Stimulated activated CD4-positive, alpha-beta T cell treated with anti-CD3 and anti-CD28 coated beads, Interleukin-2, amount 100 ng/mL, for 48 hours (primary cell): ENCODE measurements at places on chromosomes 16 and 17.

DNA sequence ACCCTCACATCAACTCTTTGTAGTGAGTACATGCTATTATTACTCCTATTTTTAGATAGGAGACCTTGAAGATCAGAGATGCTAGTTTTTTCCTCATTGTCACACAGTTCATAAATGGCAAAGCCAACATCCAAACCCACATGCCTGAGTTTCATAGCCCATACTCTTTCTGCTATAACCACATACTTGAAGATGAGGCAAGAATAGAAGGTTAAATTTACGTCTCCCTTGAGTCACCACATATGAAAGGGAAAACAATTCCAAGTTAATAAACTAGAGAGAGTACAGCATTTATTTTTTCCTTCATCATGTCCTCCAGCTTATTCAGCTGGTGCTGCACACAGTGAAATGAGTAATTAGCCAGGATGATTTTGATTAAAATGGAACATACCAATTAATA is 23.7 kb downstream of the NUDT7 start:
- DNase-seq, result no peak

GRCh38 chr17:31411707-31412285 is 20.3 kb downstream of the RAB11FIP4 start:
- DNase-seq, result no peak

DNA sequence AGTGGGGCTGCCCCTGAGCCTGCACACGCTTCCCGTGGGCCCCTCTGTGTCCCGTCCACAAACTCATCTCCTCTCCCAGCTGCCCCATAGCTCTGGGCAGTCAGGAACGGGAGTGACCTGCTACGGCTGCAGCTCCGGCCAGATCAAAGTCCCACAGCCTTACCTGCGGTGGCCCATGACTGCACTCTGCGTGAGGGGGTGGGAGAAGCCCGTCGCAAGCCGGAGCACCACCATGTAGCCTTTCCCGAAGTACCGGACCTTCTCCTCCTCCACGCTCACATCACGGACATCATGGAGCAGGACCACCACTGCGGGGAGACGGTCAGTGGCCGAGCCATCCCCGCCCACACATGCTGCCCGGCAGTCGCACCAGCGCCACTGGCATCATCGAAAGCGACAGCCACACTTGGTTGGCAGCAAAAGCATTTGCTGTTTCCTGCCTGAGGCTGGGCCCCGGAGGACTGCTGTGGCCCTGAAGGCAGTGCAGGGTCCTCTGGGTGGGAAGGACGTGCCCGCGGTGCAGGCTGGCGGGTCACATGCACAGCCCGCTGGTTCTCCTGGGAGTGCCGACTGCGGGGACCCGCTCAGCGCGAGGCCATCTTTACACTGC is 6.2 kb downstream of the CYBC1 start:
- no peak for DNase-seq

- no peak for DNase-seq
Measured at GRCh38 chr17:76678330-76678729, 32.4 kb downstream of the MXRA7 start.

DNA sequence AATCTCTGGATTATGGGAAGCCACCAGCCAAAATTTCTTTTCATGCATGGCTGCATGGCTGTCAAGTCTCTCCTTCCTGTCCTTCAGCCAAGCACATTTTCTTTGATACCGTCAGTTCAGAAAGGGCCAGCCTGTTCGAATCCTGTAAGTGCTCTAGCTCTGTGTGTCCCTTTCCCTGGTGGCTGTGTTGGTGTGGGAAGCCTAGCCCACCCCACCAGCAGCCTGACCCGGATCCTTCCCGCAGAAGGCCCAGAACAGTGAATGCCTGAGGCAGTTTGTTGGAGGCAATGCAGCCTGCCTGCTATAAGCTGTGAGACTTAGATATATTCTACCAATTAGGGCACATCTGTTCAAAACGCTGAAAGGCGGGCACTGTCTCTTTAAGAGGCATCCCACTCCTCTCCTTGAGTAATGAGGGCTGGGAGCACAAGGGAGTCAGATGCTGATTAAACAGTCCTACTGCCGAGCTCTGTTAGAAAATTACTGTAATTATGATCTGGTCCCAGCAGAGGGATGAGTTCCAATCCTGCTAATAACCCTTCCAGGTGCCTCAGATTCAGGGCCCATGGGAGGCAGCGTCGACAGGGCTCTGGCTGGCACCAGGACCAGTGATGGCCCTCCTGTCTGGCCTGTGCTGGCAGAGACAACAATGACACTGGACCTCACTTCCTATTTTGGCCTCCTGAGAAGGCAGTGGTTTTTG is 18.4 kb downstream of the SNX11 start:
- DNase-seq, result no peak

DNA sequence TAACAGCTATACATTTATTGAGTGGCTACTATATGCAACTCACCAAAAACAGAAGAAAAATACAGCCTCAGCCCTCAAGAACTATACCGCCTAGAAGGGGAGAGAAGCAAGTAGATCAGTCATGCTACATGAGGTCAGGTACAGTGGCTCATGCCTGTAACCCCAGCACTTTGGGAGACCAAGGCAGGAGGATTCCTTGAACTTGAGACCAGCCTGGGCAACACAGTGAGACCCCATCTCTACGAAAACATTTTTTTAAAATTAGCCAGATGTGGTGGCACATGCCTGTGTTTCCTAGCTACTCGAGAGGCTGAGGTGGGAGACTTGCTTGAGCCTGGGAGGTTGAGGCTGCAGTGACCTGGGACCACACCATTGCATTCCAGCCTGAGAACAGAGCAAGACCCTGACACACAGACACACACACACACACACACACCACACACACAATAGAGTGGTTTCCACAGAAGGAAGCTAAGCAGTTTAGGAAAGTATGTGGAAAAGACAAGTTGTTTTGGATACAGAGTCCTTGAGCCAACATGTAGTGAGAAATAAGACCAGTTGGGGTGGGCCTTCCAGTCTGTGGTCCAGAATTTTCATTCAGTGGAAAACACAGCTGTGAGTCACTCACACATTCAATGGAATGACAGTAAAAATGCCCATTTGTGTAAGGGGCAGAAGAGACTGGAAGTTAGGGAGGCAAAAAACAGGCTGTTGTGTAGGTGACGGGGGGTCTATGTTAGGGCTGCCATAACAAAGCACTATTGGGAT is 10.7 kb upstream of the SNTB2 start:
- no peak for DNase-seq

DNA sequence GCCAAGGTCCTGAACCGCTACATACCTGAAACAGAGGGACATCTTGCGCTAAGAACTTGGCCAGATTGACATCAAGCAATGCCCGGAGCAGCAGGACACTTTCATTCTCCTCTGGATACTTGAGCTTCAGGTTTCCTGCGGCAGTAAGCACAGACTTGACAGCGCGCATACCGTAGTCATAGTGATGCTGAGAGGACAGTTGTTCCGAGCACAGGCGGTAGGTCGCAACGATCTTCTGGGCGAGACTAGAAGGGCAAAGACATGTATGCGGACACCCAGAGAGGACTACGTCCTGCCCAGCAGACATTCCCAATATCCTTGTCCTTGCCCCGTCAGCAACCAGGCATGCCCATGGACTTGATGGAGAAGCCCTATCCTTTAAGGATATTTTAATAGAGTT is 112.9 kb downstream of the DNAH3 start:
- DNase-seq, result no peak

DNA sequence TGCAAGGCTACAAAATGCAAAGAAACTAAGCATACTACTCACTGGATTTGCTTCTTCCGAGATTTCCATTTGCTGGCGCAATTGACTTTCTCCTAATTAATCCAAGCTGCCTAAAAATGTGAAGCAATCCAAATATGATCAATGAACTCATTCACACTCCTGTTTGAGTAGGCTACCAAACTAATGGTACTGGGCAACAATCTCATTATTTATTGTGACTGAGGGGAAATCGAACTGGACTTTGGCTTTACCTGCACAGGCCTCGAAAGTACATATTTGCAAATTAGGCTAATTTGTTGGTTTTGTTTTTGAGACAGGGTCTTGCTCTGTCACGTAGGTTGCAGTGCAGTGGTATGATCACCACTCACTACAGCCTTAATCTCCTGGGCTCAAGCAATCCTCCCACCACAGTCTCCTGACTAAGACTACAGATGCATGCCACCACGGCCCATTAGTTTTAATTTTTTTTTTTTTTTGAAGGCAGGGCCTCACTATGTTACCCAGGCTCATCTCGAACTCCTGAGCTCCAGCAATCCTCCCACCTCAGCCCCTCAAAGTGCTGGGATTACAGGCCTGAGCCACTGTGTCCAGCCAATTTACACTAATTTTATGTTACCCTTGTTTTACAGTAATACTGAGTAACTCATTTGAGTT is 2.6 kb downstream of the ERI2 start:
- no peak for DNase-seq

- no peak for DNase-seq
Measured at GRCh38 chr16:52652033-52652432, 105.1 kb upstream of the TOX3 start.

GRCh38 chr17:19799796-19800195 is 51.7 kb upstream of the ALDH3A1 start:
- no peak for DNase-seq

GRCh38 chr17:58789160-58789559 is 33.5 kb downstream of the PPM1E start:
- DNase-seq, result no peak

DNA sequence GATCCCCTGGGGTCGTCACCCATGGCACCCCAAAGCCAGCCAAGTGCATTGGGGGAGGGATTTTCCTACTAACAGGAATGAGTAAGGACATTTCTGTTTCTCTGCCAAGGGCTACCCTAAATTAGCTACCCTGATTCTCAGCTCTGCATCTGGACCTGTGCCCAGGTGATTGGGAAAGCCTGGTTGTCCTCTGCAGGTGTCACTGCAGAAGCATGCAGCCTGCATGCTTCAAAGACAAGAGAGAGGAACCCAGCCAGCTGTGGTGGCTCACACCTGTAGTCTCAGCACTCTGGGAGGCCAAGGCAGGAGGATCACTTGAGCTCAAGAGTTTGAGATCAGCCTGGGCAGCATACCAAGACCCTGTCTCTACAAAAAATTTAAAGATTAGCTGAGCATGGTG is 19.6 kb downstream of the BEAN1 start:
- no peak for DNase-seq

GRCh38 chr17:28575126-28575795 is 1.4 kb downstream of the ALDOC start:
- no peak for DNase-seq

GRCh38 chr17:55318081-55318480 is 53.3 kb downstream of the HLF start:
- no peak for DNase-seq

DNA sequence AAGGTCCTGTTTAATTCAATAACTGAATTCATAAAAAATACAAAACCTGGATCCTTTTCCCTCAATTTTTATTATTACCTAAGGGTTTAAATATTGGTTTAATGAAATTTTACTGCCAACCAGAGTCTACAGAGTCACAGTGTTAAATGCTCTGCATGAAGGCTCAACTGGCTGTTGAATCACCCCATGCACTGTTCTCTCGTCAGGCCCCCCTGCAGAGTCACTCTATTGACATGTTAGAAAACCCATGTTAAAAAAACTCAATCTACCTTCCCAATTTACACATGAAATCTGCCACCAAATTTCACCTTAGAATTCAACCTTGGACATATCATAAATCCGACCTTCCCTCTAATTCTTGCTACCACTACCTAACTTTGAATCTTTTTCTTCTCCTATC is 43.3 kb upstream of the ULK2 start:
- no peak for DNase-seq

- DNase-seq, result no peak
Measured at GRCh38 chr17:29032013-29032856, 10.7 kb upstream of the PIPOX start.

DNA sequence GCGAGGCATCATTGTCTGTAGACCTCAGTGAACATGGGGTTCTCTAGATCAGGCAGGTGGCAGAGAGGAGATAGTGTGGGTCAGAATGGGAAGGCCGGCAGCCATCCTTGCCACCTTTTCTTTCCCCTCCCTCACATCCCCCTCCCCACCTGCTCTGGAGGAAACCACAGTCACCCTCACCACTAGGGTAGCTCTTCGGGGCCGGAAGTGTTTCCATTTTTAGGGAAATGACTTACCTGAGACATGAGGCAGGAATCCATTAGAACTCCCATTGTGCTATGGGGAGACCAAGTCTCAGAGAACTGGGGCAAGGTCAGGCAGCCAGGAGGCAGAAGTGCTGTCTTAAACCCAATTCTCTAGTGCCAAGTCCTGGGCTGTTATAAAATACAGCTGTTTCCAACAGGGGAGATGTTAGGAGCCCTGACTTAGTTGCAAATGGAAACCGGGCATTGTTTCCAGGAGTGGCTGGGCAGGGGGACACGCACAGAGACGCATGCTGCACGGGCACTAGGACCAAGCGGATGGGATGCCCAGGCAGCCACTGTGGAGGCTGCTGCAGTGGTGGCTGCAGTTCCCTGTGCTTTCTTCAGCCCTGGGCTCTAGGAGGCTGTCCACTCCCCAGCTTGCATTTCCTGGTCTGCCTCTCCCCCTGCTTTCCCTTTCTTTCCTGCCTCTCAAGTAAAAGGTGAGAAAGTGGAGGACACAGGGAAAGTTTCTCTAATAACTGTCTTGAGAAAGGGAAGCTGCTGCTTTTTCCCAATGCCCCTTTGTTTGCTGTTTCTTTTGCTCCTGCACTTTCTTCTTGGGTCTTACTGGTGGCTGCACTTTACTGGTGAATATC is 2.8 kb downstream of the HAS3 start:
- DNase-seq, result no peak

GRCh38 chr17:10477701-10478100 is 8.3 kb upstream of the MYH4 start:
- DNase-seq, result no peak
